ENCODE measurements at places on chromosomes 11 and 22.

- peak; percentile 32 for DNase-seq
Observed at GRCh38 chr22:22342697-22343580, 98.4 kb downstream of the VPREB1 start.

DNA sequence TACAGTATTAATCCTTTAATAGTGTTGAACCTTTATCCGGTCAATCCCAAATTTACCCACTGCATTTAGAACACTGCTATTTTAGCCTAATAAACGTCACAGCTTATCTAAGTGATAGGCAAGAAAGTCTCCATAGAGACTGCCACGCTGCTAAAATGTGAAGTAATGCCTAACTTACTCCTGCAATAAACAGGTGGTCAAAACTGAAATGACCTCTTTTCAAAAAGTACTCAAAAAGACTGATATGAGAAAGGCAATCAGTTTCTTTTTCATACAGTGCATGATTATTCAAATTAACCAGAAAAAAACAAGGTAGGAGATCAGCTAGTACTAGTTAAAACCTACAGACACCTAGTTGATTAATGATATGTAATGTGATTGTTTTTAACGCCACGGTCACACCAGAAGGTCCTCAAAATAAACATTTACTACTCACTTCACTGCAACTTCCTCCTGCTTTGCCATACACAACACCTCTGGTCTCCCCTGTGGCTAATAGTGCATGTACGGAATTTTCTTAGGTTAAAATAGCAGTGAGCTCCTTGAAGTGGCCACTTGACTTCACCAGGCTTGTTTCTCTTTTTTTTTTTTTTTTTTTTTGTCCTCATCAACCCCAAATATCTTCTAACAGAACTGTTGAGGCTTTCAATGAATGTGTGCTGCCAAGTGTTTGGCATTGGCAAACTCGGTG lies 8.8 kb downstream of the ATP5MG start:
- DNase-seq: no peak

DNA sequence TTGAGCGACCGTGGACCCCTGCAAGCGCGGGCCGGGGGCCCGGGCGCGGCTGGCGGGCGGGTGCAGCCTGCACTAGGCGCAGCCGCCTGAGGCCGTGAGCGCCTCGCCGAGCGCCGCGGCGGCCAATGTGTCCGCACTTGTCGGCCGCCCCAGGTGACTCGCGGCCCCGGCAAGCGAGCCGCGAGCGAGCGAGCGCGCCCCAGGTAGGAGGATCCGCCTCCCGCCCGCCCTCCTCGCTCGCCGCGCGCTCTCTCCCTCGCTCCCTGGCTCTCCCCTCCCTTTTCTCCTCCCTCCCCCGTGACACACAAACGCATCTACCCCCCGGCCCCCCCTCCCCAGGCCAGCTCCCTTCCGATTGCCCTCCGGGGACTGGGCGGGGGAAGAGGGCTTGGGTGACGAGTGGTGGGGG lies at the start of gene WNT7B:
TSS of gene WNT7B (minus strand) at position 160 of the 409 bp plus-strand sequence. CDS start 408 bp downstream, outside the sequence.
- DNase-seq: no peak

GRCh38 chr11:17415523-17416104 lies 27.2 kb upstream of the KCNJ11 start:
- no peak for DNase-seq

- DNase-seq: no peak
Observed at GRCh38 chr11:59770319-59770718, 15.1 kb downstream of the STX3 start.

GRCh38 chr11:9073466-9074225 lies 17.8 kb downstream of the SCUBE2 start:
- DNase-seq: no peak

DNA sequence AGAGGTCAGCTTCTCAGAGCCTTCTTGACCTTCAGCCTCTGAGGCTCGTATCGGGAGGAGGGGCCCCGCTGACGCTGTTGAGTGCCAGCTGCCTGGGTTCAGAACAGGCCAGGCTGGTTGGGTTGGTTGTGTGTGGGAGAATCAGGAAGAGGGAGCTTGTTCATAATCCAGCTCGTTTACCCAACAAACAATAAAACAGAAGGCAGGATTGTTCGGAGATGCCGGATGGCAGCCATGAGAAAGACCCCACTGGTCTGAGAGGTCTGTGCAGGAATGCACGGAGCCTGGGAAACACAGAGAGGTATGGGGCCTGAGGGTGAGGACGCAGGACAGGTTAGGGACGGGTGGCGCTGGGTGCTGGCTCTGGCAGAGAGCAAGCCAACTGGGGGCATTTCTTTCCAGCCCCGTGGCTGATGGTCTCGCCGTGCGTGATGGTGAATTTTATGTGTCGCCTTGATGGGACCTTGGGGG lies 31.6 kb upstream of the SHANK2 start:
- no peak for DNase-seq

All from SK-N-DZ (cell line).